ENCODE measurements at places on chromosomes 7 and 10.

DNA sequence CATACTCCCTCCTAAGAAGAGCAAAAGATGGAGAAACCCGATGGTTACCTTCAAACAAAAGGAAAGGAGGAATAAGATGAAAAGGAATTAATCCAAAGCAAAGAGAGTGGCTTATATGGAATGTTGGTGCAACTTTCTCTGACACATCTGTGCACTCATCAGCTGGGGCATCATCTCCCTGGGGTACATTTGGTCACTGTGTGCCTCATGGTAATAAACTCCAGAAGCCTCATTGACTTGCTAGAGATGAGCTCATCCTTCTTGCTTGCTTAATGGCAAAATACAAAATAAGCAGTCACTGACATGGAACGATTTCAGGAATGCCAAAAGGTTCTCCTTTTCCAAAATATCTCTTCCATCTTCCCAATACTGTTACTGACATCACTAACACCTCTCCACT is 22.5 kb downstream of the CAV1 start:
- DNase-seq = no peak

- no peak for DNase-seq
Measured at GRCh38 chr7:122975341-122975740, 20.2 kb downstream of the TAS2R16 start.

- DNase-seq = no peak
Measured at GRCh38 chr10:131785121-131785460, 115.7 kb upstream of the PPP2R2D start.

- DNase-seq = no peak
Measured at GRCh38 chr7:135759532-135759931, 10.9 kb upstream of the FAM180A start.

DNA sequence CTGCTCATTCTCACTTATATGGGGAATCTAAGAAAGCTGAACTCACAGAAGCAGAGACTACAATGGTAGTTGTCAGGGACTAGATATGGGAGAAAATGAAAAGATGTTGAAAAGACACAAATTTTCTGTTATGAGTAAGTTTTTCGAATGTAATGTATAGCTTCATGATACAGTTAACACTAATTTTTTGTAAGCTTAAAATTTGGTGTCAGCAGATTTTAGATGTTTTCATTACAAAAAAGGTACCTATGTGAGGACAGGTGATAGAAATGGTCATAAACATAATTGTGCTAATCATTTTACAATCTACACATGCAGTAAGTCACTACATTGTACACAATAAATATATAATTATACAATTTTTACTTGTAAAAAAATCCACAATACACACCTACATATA is 286.6 kb downstream of the ZNF33B start:
- DNase-seq = no peak

GRCh38 chr7:94389381-94389780 is 5.3 kb upstream of the COL1A2 start:
- DNase-seq = no peak

DNA sequence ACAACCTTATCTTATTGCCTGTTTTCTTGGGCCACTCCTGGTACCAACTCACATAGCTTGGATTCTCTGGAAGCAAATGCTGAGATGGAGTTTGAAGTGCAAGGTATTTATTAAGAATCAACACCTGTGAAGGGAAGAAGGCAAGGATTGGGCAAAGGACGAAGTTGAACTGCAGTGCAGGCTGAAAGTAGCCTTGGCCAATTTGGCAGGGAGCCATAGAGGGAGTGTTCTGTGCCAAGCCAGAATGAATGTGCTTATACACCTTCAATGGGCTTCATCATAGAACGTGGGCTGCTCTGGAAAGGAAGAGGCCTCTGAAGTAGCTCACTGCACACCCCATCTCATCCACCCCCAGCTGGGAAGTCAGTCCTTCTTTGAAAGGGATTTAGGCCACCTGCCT is 79.8 kb upstream of the IFRD1 start:
- no peak for DNase-seq

GRCh38 chr10:112728118-112728883 is 221.7 kb upstream of the TCF7L2 start:
- DNase-seq = no peak

- DNase-seq = no peak
Measured at GRCh38 chr10:22460101-22460500, 114.8 kb downstream of the SPAG6 start.

DNA sequence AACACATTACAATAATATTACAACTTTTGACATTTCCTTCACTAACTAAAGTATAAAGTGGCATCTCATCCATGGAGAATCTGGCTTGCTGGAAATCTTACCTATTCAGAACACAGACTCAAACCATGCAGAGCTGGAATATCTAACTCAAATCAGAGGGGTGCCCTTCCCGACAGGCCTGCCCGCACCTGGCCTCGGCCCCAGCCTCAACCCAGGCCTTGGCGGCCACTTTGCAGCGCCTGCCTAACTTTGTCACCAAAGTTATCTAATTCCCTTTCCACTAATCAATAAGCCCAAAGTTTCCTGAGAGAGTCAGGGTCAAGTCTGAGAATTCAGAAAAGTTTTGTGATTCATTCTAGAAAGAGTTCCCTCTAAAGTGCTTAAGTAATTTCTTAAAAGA is 212.9 kb downstream of the COBL start:
- DNase-seq = no peak

DNA sequence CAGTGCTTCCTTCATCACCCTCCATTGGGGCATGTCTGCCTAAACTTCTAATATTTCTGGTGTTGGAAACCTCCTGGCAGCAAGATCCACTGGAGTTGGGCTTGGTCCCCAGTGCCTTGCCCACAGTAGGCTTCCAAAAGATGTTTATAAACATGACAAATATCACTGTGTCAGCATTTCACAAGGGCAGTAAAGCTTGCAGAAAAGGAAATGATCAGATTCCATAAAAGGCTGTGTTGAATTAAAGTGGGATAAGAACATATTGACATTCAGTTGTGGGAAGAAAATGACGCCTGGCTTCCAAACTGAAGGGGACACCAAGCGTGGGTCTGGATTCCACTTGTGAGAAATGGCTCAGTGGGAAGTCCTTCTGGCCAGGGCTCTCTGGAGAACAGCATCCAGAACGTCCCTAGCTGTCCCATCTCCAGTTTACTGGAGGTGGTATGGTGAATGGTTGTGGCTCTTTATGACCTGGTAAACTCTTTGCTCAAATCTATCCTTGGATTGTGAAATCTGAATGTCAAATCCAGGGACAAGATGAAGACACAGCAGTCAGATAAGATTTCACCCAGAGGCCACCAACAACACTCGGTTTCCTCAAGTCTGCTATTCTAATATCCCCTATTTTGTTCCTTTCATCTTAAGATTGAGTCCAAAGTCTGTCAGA is 287.2 kb downstream of the TNS3 start:
- DNase-seq = no peak

DNA sequence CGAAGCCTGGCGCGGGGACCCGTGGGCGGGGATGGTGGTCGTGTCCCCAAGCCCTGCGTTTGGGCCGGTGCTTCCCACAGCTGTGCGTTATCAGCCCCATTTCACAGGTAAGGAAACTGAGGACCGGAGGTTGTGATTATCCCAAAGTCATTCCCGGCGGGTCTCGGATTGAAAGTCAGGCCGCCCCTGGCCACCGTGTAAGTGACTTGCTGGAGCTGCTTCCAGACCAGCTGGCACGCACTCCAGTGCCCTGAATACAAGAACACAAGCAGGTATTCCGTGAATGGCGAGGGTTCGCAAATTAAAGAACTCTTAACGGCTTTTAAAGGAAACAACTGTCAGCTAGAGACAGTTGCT is 675 bp upstream of the ATE1 start:
- no peak for DNase-seq

DNA sequence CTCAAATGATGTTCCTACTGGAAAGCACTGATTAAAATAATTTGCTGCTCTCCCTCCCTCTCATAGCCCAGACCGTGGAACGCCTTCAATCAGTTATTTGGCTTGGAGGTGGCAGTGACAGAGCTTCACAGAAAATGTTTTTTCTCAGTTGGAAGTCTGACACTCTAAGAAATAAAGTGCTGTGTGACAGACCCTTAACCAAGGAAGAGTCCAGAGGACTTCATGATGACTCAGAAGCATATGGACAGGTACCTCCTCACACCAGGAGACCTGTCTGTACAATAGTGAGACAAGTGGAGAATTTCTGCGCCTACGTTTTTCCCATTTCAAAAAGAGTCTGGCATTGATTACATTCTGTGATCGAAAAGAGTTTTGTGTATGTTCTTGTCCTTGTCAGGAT is 295.5 kb downstream of the DOCK4 start:
- no peak for DNase-seq

- DNase-seq = no peak
Measured at GRCh38 chr7:120716307-120716706, 141.6 kb downstream of the TSPAN12 start.

- DNase-seq = no peak
Measured at GRCh38 chr7:115779561-115779960, 251.0 kb downstream of the TFEC start.
